ENCODE measurements at places on chromosomes 11 and 22.

DNA sequence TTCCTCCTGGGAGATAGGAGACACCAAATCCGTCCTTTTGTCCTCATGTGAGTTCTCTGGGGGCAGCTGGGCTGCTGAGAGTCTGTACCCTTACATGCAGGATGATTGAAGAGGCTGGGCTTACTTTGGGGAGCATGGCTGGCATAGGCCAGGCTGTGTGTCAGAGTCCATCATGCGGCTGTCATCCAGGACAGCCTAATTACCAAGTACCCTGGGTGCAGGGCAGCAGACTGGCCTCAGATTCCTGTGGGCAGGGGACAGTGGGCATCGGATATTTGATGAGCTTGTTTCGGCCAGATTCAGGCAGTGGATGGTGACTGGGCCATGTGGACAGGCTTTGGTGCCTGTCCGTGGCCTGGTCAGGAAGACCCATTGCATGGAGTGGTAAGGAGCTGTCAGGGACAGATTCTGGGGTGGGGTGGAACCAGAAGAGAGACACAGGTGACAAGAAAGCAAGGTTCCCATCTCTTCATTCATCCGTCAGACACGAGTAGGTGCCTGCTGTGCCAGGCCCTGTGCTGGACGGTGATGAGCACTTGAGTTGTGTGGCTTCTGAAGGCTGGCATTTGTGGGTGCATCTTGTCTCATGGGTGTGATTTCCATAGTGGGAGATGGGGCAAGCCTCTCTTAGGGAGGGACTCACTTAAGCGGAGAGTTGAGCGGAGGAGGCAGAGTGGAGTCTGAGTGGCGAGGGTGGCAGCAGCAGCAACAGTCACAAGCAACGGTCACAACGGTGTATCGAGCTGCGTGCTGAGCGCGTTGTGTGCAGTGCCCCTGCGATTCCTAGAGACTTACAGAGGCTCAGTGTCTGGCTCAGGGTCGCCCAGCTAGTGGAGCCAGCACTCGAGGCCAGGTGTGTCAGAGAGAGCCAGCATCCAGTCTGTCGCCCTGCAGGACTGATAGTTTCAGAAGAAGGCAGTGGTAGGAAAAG lies 48.7 kb downstream of the TBC1D22A start:
- no peak for DNase-seq

DNA sequence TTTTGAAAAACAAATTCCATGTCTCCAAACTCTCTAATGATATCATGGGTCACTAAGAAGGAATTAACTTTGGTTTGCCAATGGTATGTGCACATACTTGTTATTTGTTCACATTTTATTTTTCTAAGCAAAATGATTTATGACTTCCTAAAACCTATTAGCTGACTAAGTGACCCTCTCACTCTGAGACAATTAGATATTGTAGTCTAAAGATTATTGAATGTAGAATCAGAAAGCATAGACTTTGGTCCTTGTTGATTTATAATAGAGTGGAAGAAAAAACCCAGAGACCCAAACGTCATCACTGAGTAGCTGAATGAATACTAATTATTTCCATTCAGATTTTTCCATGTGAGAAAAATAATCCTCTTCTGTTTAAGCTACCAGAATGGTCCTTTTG lies 243.5 kb upstream of the ANO3 start:
- DNase-seq = no peak

DNA sequence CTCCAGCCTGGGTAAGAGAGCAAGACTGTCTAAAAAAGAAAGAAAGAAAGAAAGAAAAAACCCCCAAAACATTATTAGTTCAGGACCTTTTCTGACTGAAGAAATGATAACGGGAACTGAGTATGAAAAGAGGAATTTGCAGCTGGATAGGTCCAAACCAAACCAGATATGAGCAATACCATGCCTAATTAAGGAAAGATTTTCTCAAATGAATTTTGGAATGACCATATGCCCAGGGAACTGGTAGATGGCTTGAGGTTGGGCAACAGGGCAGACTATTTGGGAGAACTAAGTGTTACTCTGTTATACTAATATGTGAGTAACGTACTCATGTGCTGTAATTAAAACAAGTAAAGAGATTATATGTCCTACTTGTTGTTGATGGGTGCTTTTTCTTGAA lies 186.1 kb downstream of the TMEM135 start:
- no peak for DNase-seq

DNA sequence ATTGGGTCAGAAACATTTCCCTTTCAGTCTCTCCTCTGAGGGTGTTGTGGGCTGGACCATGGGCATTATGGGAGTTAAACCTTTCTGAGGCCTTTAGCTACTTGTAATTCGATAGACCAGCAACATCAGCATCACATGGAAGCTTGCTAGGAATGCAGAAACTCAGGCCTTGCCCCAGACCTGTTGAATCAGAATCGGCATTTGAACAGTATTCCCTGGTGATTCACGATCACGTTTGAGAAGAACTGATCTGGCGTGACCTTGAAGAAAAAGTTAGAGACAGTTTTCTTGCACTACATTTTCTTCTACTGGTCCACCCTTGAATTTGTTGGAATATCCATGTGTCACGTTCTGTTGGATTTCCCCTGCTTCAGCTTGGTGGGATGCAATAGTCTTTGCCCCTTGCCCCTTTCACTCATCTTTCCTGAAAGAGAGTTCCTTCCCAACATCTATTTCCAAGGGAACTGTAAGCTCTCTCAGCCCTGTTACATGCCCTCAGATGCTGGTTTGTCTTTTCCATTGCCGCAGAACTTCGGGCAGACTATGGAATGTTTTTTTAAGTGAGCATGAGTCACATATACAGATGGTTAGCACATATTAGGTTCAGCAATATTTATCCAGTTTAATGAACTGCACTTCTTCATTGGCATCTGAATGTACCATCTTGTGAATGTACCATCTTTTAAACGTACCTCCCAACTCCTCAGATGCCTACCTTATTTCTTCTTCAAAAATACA lies 23.9 kb downstream of the EHF start:
- DNase-seq = no peak

- DNase-seq = no peak
Observed at GRCh38 chr11:4459500-4459899, 10.4 kb downstream of the OR52K2 start.

- peak; percentile 69 for DNase-seq
Observed at GRCh38 chr22:31489632-31490495, at the start of gene EIF4ENIF1. EIF4ENIF1 (minus strand) TSS chr22:31489842; CDS start chr22:31488718, 1,124 bp downstream.

DNA sequence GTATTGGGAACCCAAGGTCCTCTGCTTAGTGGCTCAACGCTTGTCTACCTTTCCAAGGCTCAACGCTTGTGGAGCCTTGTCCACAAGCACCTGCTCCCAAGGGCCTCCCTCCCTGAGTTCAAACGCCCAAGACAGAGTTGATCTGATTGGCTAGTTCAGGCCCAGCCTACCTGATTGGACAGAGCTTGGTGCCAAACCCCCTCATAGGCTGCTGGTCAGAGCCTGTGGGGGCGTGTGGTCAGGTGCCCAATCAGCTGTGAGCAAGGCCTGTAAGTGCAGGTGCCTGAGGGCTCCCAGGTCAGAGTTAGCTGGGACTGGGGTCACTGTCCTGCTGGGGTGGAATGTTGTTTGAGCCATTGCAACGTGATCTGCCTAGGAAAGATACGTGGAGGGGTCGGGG lies 16.9 kb upstream of the TMPRSS6 start:
- DNase-seq = no peak

DNA sequence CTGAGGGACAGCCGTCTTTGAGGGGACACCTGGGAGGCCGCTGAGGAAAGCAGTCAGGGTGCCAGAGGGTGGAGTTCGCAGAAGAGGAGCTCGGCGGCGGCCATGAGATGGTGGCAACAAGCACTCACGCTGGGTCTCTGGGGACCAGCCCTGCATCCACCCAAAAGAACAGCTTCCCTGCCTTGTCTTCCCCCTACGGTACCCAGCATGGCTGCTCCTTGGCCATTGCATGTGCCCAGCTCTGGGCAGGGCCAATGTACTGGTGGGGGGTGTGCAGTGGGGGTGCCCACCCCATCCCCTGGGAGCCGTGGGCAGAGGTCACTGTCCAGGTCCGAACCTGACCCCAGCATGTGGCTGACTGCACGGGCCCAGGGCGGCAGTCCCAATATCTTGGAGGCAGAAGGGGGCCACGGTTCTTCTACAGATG lies 42.3 kb downstream of the OSBPL5 start:
- DNase-seq = no peak

- DNase-seq = no peak
Observed at GRCh38 chr11:63760487-63761079, 8.0 kb downstream of the ZFTA start.

GRCh38 chr22:30205281-30206115 lies 41.1 kb downstream of the LIF start:
- DNase-seq = no peak

DNA sequence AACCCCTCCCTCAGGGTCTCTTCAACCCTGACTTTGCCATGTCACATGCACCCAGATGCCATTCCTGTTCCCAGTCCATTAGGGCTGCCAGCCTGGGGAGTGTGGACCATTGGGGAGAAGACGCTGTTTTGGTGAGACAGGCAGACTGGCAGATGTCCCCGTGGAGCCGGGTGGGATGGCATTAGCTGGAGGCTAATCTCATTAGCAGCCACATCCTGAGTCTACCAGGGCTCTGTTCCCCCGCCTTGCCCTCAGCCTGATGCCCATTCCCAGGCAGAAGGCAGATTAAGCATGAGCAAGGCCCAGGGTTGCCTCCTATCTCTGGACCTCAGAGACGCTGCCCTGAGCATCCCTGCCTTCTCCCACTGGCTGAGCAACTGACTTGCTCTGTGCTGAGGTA lies 46.4 kb upstream of the ALX4 start:
- DNase-seq = no peak

DNA sequence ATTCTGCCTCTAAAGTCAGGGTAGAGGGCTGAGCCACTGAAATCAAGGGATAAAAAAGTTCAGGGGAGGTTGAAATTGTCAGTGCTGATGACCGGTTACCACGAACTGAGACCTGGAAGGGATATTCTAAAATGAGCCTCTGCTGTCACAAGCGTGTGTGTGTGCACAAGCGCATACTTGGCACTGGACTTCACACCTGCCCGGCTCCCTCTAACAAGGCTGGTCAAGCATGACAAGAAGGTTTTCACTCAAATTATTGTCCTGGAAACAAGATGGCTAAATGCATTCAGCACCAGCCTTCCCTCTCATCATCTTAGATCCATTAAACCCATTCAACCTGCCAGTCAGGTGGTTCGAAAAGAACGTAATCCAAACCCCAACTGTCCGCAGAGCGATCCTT lies 54.8 kb upstream of the CECR2 start:
- no peak for DNase-seq

DNA sequence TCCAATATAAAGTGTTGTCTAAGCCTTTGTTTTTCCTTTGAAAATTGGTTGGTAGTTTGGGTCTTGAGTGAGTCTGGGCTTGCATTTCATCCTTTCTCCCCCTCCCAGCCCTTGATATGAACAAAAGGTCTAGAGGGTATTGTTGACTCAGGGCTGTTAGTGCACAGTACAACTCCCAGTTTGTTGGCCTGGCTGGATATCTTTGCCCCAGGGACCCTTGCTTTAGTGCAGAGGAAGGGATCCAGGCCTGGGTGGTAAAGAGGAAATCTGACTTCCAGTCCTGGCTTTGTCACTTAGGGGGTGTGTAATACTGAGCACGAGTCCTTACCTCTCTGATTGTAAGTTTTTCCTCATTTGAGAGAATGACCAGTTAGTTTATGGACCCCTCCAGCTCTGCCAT lies 330.4 kb downstream of the TMEM135 start:
- DNase-seq = no peak

GRCh38 chr11:129943036-129943435 lies 47.7 kb upstream of the NFRKB start:
- DNase-seq = no peak

DNA sequence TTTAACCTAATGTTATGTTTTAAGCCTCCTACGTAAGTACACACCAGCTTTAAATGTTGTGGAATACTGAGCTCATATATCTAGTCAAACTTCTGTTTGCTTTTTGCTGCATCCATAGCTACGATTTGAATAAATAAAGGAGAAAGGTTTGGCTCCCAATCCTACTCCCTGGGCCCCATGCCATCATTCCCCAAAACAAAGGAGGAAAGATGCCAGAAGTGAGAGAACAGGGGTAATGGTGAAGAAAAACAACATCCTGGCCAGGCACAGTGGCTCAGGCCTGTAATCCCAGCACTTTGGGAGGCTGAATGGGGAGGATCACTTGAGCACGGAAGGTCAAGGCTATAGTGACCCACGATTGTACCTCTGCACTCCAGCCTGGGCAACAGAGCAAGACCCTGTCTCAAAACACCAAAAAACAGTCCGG lies 26.5 kb downstream of the SCGB1A1 start:
- no peak for DNase-seq

- no peak for DNase-seq
Observed at GRCh38 chr11:12421386-12421785, 44.0 kb downstream of the PARVA start.

DNA sequence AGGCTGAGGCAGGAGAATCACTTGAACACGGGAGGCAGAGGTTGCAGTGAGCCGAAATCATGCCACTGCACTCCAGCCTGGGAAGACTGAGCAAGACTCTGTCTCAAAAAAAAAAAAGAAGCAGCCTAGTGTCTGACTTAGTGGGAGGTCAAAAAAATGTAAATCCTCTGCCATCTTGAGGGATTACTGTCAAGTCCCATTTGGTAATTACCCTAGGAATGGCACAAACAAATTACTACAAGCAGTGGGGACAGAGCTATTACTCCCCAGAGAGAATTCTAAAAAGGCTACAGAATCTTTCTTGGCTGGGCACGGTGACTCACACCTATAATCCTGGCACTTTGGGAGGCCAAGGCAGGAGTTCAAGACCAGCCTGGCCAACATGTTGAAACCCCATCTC lies 3.8 kb downstream of the SERPING1 start:
- DNase-seq = no peak

GRCh38 chr11:25615069-25615468 lies 716.9 kb upstream of the ANO3 start:
- DNase-seq = no peak

DNA sequence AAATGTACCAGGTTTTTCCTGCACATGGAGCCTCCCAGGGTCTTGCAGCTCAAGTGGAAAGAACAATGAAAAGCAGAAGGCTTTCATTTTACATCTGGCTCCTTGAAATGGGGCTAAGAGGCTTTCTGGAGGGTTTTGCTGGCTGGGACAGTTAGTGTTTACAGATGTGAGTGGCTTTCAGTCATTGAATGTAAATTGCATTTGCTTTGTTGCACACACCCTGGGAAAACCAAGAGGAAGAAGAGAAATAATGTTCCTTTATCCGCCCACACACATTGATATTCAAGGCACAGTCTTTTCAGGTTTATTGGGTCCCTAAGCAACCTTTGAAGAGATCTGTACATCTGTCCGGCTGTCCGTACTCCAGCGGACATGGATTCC lies 144.5 kb downstream of the SPON1 start:
- no peak for DNase-seq

GRCh38 chr11:34380696-34381095 lies 22.9 kb upstream of the ABTB2 start:
- no peak for DNase-seq

GRCh38 chr11:31150011-31150410 lies 219.5 kb downstream of the DCDC1 start:
- no peak for DNase-seq
